ENCODE measurements at places on chromosomes 11 and 22.

DNA sequence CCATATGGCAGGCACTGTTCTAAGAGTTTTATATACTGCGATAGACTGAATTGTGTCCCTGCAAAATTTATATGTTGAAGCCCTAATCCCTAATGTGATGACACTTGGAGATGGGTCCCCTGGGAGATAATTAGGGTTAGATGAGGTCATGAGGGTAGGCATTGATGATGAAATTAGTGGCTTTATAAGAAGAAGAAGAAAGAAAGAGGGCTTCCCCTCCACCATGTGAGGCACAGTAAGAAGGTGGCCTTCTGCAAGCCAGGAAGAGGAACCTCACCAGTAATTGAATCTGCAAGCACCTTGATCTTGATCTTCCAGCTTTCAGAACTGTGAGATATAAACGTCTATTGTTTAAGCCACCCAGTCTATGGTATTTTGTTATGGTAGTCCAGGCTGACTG lies 46.6 kb upstream of the TENM4 start:
- no peak for DNase-seq

- no peak for DNase-seq
Observed at GRCh38 chr11:128467610-128468041, 119.7 kb downstream of the ETS1 start.

DNA sequence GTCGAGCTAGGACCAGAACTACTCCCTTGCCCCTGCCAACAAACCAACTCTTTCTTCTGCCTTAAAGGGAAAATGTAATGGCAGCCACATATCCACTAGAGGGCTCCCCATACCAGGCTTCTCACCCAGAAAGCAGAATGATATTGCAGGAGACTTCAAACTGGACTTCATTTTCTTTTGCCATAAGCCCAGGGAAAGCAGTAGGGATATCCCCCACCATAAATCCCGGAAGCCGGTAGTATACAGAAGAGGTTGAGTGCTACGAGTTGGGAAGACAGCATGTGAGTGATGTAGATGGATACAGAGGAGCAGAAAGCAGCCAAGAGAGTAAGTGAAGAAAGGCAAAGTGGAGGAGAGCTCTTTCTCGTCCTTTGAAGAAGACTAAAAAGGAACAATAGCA lies 12.1 kb downstream of the PLAAT5 start:
- peak; percentile 17 for DNase-seq

GRCh38 chr22:28208787-28209186 lies 289.7 kb upstream of the PITPNB start:
- DNase-seq, result no peak

DNA sequence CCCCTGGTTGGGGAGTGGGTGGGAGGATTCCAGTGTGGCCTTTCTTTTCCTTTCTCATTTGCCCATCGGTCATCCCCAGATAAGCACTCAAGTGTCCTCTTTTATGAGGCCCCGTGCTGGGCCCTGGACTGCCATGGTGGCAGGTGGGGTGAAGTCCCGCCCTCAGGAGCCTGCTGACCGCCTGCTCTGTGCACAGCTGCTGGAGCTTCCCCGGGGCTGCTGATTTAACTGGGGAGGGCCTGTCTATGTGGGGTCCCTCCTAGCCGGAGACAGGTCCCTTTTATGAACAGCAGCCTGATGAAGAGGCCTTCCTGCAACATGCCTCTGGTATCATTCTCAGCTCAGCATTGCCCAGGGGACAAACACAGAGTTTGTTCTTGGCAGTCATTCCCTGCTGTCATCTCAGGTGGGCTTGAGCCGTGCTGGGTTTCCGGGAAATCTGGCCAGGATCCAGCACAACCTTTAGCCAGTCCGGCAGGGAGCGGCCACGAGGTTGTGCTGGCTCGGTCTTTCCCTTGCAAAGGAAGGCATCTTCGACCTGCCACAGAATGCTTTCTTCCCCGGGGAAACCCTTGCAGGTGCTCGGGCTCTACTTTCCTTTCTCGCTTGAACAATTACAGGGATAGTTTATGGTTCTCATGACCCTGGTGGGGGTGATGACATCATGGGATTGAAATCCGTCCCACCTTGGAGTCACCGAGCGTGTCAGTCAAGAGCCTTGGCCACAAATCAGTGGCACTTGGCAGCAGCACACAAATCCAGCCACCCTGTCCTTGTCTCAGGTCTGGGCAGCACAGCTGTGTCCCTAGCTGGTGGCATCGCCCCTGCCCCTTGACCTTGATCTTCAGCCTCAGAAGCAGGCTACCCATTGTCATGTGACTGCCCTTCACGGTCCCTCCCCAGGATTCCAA lies 20.1 kb downstream of the ST14 start:
- peak; percentile 48 for DNase-seq

GRCh38 chr22:45317551-45318167 lies 7.9 kb downstream of the FAM118A start:
- DNase-seq, result no peak

DNA sequence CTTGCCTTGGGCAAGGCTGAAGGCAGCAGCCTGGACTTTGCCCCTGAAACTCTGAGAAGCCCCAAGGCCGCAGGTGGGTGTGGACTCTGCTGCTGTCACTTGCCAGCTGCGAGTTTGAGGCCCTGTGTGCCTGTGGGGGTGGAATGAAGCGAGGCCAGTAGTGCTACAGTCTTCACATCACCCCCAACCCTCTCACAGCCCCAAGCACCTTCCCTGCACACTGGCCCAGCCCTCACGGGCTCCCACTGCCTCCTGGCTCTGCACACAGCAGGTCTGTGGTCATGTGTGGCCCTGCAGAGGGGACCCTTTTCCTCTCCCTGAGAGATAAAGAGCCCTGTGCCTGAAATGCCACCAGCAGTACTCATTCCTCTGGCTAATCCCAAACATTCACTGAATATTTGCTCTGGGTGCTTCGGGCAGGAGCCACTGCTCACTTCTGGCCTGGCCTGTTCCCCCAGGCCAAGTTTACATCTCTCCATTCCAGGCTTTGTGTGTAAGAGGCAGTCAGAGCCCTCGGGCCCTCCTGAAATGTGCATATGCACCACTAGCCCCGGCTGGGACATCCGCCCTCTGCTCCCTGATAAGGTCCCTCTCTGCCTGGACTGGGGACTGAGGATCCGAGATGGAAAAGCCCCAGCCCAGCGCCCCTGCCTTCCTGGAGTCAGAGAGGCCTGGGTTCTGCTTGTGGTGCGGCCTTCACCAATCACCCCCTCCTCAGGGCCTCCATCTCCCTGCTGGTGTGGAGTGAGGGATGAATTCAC lies 17.7 kb downstream of the MGAT3 start:
- DNase-seq, result no peak

GRCh38 chr11:108703916-108704315 lies 39.0 kb downstream of the DDX10 start:
- no peak for DNase-seq

DNA sequence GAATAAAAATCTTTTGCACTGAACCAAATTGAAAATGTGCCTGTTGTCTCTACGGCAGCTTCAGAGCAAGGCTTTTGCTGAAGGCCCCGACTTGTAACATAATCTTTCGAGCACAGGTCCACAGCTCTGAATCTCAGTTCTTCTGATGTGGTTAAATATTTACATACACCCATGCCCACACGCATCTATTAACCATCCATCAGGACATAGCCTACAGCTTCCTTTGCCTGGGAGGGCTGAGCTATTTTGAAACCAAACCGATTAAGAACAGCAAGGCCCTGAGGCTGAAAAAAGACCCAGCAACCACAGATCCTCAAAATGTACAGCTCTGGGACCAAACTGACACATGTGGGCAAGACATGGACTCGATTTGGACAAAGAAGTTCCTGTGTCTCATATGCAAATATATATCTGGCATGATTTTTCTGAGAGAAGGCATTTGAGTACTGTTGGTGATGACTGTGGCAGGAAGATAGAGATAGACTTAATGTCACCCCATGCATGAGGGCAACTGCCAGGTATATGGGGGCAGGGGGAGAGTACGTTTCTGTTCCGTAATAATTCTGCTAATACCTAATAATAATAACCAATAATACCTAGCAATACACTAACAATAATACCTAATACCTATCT lies 322.7 kb upstream of the PLET1 start:
- DNase-seq, result no peak

GRCh38 chr11:128463371-128463829 lies 124.0 kb downstream of the ETS1 start:
- no peak for DNase-seq

GRCh38 chr11:110529043-110529442 lies 99.3 kb downstream of the FDX1 start:
- no peak for DNase-seq

GRCh38 chr22:30783021-30783420 lies 88.3 kb downstream of the OSBP2 start:
- DNase-seq, result no peak

GRCh38 chr11:57588046-57588710 lies 9.3 kb upstream of the SERPING1 start:
- no peak for DNase-seq

GRCh38 chr11:42812960-42813359 lies 498.8 kb upstream of the API5 start:
- no peak for DNase-seq

- DNase-seq, result no peak
Observed at GRCh38 chr11:99925968-99926367, 761.1 kb upstream of the ARHGAP42 start.

GRCh38 chr11:11167806-11168205 lies 185.2 kb downstream of the CSNK2A3 start:
- no peak for DNase-seq

GRCh38 chr11:134691295-134691873 lies 279.3 kb upstream of the B3GAT1 start:
- DNase-seq, result no peak

DNA sequence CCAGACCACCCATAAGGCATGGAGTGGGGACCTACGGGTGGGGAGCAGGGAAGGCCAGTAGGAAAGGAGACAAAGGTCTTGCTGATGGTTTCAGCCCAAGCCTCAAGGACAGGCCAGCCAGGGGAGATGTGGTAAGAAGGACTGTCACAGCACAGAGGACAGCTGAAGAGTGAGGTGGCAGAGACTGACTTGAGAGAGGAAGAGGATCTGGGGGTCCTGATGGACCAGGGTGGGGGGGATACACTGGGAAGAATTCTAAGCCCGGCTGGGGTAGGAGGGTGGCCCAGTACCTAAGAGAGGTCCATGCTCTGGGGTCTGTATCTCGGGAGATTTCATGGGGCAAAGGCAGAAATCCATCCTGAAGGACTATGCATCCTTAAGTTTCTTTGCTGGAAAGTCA lies 66.1 kb upstream of the THY1 start:
- no peak for DNase-seq

Data from NCI-H187 (cell line).